ENCODE measurements at places on chromosomes 4 and X. TPM values are rescaled to one million over a fixed set of nuclear protein-coding genes. Genes with fewer than 3 reads are reported as not detected.

GRCh38 chr4:53023677-53024299 is 161.7 kb downstream of the RASL11B start:
- no peak overlapping the region for H3K27ac ChIP-seq
- H3K36me3 ChIP-seq = no peaks in the 10 kb centered on the region
- no peak overlapping the region for H3K4me3 ChIP-seq

GRCh38 chr4:78356251-78356786 is 195.3 kb upstream of the ANXA3 start:
- no peak overlapping the region for H3K4me3 ChIP-seq
- no peaks in the 10 kb centered on the region for H3K27me3 ChIP-seq
- DNase-seq = no peak
- H3K36me3 ChIP-seq = no peaks in the 10 kb centered on the region
- no peak overlapping the region for H3K27ac ChIP-seq

GRCh38 chr4:177809791-177810190 is 367.6 kb upstream of the AGA start:
- peaks cover 8% of the 10 kb centered on the region for H3K4me1 ChIP-seq
- H3K27ac ChIP-seq = peak overlapping the region; percentile 19
- no peak overlapping the region for H3K4me3 ChIP-seq
- no peaks in the 10 kb centered on the region for H3K27me3 ChIP-seq

BEX4 gene
- total RNA-seq = 75.6 TPM

- H3K4me1 ChIP-seq = no peaks in the 10 kb centered on the region
- H3K36me3 ChIP-seq = no peaks in the 10 kb centered on the region
- DNase-seq = no peak
Observed at GRCh38 chr4:165462009-165462408, 83.2 kb downstream of the CPE start.

IL13RA2 gene
- total RNA-seq = 0.17 TPM

Data from hepatocyte (in vitro differentiated cells).